Muscle of leg (tissue), 16 donors: ENCODE measurements at places on chromosomes 12 and 14. TPM values are rescaled to one million over a fixed set of nuclear protein-coding genes. Genes with fewer than 3 reads are reported as not detected.

The GIT2 gene
- 37.1 TPM for total RNA-seq

The C14orf180 gene
- total RNA-seq: 18.8 TPM

The BCL11B gene
- 1.2 TPM for total RNA-seq

The SIX6 gene
- not detected for total RNA-seq

The PPP1R13B gene
- total RNA-seq: 6.6 TPM

The MYH7 gene
- total RNA-seq: 124 TPM

The TMEM63C gene
- 0.71 TPM for total RNA-seq

The GPHB5 gene
- total RNA-seq: not detected

The SLC6A15 gene
- total RNA-seq: 0.98 TPM

The NPFF gene
- total RNA-seq: 0.98 TPM

The PIK3C2G gene
- 0.18 TPM for total RNA-seq

The AJUBA gene
- total RNA-seq: 30.5 TPM

The SLCO1A2 gene
- not detected for total RNA-seq

The DDN gene
- total RNA-seq: 19.2 TPM

The SDSL gene
- 0.53 TPM for total RNA-seq

The SLC39A9 gene
- 48.0 TPM for total RNA-seq

The BLOC1S1 gene
- total RNA-seq: 135 TPM

The OTX2 gene
- total RNA-seq: 0.04 TPM

The PTPN21 gene
- 23.9 TPM for total RNA-seq

The GPR68 gene
- 0.35 TPM for total RNA-seq

The TAS2R9 gene
- not detected for total RNA-seq

The NRIP2 gene
- total RNA-seq: 2.3 TPM
